ENCODE measurements at places on chromosomes 16 and 17. TPM values are rescaled to one million over a fixed set of nuclear protein-coding genes. Genes with fewer than 3 reads are reported as not detected.

The EIF3CL gene
- 30.8 TPM for polyA plus RNA-seq

- peak within 1 kb of the TSS; percentile 94 for H3K4me3 ChIP-seq
- H3K27ac ChIP-seq, result peak within 1 kb of the TSS; percentile 64
- H3K27me3 ChIP-seq, result no peaks in the 10 kb centered on the region
- H3K4me1 ChIP-seq, result peaks cover 29% of the 10 kb centered on the region
- peak; percentile 93 for DNase-seq
- no peaks in the 10 kb centered on the region for H3K36me3 ChIP-seq
Measured at GRCh38 chr17:2711608-2712299, at the start of gene CLUH. Gene CLUH (minus strand): TSS chr17:2711764. CDS start chr17:2711661, 103 bp downstream.

- peaks cover 73% of the 10 kb centered on the region for H3K4me1 ChIP-seq
- no peak for DNase-seq
- no peaks in the 10 kb centered on the region for H3K27me3 ChIP-seq
- no peak overlapping the region for H3K4me3 ChIP-seq
- no peaks in the 10 kb centered on the region for H3K36me3 ChIP-seq
Measured at GRCh38 chr16:74568961-74569631, 37.8 kb downstream of the GLG1 start.

The PRAC2 gene
- polyA plus RNA-seq, result not detected

DNA sequence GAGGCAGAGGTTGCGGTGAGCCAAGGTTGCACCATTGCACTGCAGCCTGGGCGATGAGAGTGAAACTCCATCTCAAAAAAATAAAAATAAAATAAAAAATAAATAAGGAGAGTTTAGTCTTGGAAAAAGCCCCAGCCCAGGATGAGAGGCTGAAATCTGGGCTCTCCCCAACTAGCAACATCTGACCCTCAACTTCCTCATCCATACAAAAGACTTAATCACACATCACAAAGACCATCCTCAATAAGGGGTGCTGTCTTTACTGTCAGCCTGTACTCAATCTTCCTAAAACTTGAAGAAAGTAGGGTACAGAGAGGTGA, 11.4 kb upstream of the SLC4A1 start:
- no peak for DNase-seq
- H3K36me3 ChIP-seq, result no peaks in the 10 kb centered on the region
- H3K27ac ChIP-seq, result no peak overlapping the region
- H3K4me1 ChIP-seq, result no peaks in the 10 kb centered on the region

GRCh38 chr16:2234813-2235170, 1.5 kb upstream of the DNASE1L2 start:
- peaks cover 2% of the 10 kb centered on the region for H3K36me3 ChIP-seq
- H3K4me3 ChIP-seq, result no peak overlapping the region
- no peaks in the 10 kb centered on the region for H3K27me3 ChIP-seq
- no peak for DNase-seq

DNA sequence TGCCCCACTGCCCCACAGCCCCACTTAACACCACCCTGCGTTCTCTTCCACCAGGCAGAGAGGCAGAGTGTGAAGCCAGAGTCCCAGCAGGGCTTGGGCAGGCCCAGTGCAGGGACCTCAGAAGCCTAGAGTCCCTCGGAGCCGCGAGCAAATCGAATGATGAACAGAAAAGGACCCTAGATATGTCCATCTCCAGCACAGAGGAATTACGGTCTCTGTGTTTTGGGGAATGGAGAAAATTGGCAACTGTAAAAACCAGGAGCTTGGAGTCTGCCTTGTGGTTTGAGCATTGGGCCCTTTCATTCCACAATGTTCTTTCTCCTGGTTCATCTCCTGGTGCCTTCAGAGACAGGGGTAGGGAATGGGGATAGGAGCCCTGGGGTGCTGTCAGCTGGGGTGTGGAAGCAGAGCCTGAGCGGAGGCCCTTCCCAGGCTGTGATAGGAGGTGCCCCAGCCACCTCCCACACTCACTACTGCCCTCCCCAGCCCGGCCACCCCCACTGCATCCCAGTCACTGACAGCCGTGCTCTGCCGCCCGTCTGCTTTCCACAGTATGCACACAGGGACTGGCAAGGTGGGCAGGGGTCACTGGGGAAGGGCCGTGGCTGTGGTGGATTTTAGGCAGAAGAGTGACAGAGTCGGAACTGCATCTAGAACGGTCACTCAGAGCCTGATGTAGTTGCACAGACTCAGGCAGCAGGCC, 26.7 kb downstream of the TBX4 start:
- H3K4me1 ChIP-seq, result no peaks in the 10 kb centered on the region
- H3K27ac ChIP-seq, result no peak overlapping the region
- H3K4me3 ChIP-seq, result no peak overlapping the region
- H3K27me3 ChIP-seq, result no peaks in the 10 kb centered on the region
- H3K36me3 ChIP-seq, result no peaks in the 10 kb centered on the region
- no peak for DNase-seq

GRCh38 chr16:1098266-1098991, 2.4 kb upstream of the C1QTNF8 start:
- no peaks in the 10 kb centered on the region for H3K4me1 ChIP-seq
- no peak overlapping the region for H3K4me3 ChIP-seq
- H3K36me3 ChIP-seq, result no peaks in the 10 kb centered on the region

The RAMP2 gene
- polyA plus RNA-seq, result not detected

GRCh38 chr16:76639685-76640289, 362.6 kb downstream of the CNTNAP4 start:
- no peaks in the 10 kb centered on the region for H3K27me3 ChIP-seq
- H3K4me1 ChIP-seq, result no peaks in the 10 kb centered on the region
- H3K4me3 ChIP-seq, result no peak overlapping the region
- H3K36me3 ChIP-seq, result no peaks in the 10 kb centered on the region
- no peak overlapping the region for H3K27ac ChIP-seq
- no peak for DNase-seq

The CALB2 gene
- not detected for polyA plus RNA-seq

The MAP2K3 gene
- 99.8 TPM for polyA plus RNA-seq

The RRAD gene
- not detected for polyA plus RNA-seq

- H3K36me3 ChIP-seq, result no peaks in the 10 kb centered on the region
- no peak overlapping the region for H3K4me3 ChIP-seq
- no peak for DNase-seq
- H3K27me3 ChIP-seq, result no peaks in the 10 kb centered on the region
- no peak overlapping the region for H3K27ac ChIP-seq
Measured at GRCh38 chr16:89670496-89671431, 13.1 kb downstream of the SPATA33 start.

DNA sequence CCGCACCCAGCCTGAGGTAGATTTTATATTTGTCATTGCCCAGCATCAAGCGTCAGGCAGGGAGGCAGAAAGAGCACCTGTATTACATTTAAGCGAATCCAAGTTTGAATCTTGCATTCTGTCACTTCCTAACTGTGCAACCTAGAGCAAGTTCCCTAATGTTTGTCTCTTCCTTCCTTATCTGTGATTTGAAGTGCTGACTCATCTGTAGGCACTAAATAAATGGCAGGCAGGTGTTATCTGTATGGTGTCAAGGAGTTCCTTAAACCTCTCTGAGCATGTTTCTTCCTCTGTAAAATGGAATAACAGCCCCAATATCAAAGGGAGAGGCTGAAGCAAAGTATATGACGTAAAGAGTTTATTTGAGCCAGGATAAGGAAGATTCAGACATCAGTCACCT, 24.3 kb downstream of the GP2 start:
- H3K27ac ChIP-seq, result no peak overlapping the region
- no peaks in the 10 kb centered on the region for H3K27me3 ChIP-seq
- H3K36me3 ChIP-seq, result no peaks in the 10 kb centered on the region
- H3K4me1 ChIP-seq, result no peaks in the 10 kb centered on the region
- H3K4me3 ChIP-seq, result no peak overlapping the region
- no peak for DNase-seq

GRCh38 chr17:56636265-56636664, 42.8 kb downstream of the NOG start:
- no peaks in the 10 kb centered on the region for H3K4me1 ChIP-seq
- no peak overlapping the region for H3K27ac ChIP-seq
- DNase-seq, result no peak
- no peaks in the 10 kb centered on the region for H3K27me3 ChIP-seq
- no peaks in the 10 kb centered on the region for H3K36me3 ChIP-seq

The OSGIN1 gene
- polyA plus RNA-seq, result 0.21 TPM

DNA sequence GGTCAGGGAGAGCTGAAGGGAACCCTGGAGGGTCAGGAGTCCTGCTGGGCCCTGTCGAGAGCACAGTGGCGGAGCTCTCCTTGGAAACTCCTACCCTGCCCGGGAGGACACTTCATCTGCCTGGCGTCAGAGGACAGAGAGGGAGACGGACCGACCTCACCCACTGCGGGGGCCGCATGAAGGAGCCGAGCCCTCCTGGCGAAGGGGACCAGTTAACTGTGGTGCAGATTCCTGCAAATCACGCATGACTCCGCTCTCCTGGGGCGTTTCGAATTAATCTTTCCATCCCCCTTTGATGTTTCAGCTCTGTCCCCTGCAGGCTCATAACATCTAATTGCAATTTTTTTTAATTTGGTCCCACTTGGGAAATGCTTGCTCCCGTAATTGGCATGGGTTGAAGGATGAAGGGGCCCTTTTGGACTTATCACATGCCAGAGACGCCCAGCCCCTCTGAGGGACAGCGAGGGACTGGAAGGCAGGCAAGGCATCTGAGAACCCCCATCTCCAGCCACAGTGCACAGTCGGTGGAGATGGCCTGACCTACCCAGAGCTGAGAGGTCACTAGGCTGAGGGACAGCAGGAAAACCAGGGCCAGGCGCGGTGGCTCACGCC, 26.5 kb downstream of the RPH3AL start:
- no peaks in the 10 kb centered on the region for H3K27me3 ChIP-seq
- H3K36me3 ChIP-seq, result no peaks in the 10 kb centered on the region

GRCh38 chr17:81420769-81421462, 25.7 kb downstream of the BAHCC1 start:
- no peak for DNase-seq
- H3K27me3 ChIP-seq, result no peaks in the 10 kb centered on the region
- H3K27ac ChIP-seq, result no peak overlapping the region
- H3K4me1 ChIP-seq, result no peaks in the 10 kb centered on the region

The CD300H gene
- not detected for polyA plus RNA-seq

The HP gene
- polyA plus RNA-seq, result not detected

DNA sequence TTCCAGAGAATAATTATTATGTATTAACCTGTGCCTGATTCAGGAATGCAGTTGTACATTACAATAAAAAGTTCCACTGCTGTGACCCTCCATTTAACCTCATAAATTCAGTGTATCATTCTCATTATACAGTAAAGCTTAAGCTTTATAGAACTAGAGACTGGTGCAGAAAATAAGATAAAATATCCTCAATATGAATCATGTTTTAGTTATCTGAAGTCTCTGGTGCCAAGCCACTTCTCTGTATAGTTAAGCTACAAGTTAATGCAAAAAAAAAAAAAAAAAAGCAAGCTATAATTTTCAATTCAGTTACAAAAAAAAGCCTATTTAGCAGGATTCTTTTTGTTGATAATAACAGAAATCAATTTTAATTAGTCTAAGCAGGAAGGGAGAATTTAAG, 22.4 kb upstream of the SMIM36 start:
- no peak overlapping the region for H3K27ac ChIP-seq
- no peak overlapping the region for H3K4me3 ChIP-seq
- H3K4me1 ChIP-seq, result no peaks in the 10 kb centered on the region
- H3K36me3 ChIP-seq, result no peaks in the 10 kb centered on the region

GRCh38 chr17:32822996-32823395, 53.9 kb downstream of the MYO1D start:
- DNase-seq, result no peak
- no peaks in the 10 kb centered on the region for H3K27me3 ChIP-seq
- H3K4me1 ChIP-seq, result no peaks in the 10 kb centered on the region
- H3K27ac ChIP-seq, result no peak overlapping the region
- no peaks in the 10 kb centered on the region for H3K36me3 ChIP-seq

DNA sequence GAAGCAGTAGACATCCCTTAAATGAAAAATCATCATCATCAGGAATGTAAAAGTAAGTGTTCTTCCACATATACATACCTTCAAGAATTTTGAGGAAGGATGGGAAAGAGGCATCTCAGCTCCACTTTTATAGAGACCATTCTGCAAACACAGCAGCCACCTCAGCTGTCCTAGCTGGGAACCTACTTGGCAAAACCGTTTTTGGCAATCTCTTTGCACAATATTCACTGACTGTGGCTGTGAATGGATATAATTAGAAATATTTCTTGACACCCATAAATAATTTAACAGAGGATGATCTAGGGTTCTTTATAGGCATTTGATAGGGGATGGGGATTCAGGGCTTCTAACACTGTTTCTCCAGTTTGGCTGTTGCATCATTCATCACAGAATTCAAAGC, at the start of gene MYH4:
MYH4 (minus strand) TSS at position 101 of the 400 bp plus-strand sequence. CDS start 2,814 bp downstream, outside the sequence.
- H3K4me1 ChIP-seq, result no peaks in the 10 kb centered on the region
- H3K4me3 ChIP-seq, result no peak within 1 kb of the TSS

- no peak for DNase-seq
- H3K36me3 ChIP-seq, result no peaks in the 10 kb centered on the region
- no peak overlapping the region for H3K4me3 ChIP-seq
- no peaks in the 10 kb centered on the region for H3K4me1 ChIP-seq
- no peak overlapping the region for H3K27ac ChIP-seq
- peaks cover 3% of the 10 kb centered on the region for H3K27me3 ChIP-seq
Measured at GRCh38 chr16:82070656-82071369, 35.8 kb downstream of the HSD17B2 start.

The TBX4 gene
- not detected for polyA plus RNA-seq

- no peaks in the 10 kb centered on the region for H3K27me3 ChIP-seq
- no peak for DNase-seq
- H3K4me1 ChIP-seq, result no peaks in the 10 kb centered on the region
- peaks cover 64% of the 10 kb centered on the region for H3K36me3 ChIP-seq
- no peak overlapping the region for H3K4me3 ChIP-seq
Measured at GRCh38 chr17:45093444-45094110, 32.5 kb downstream of the NMT1 start.

GRCh38 chr16:31472709-31473203, 804 bp downstream of the TGFB1I1 start:
- H3K36me3 ChIP-seq, result no peaks in the 10 kb centered on the region
- peaks cover 13% of the 10 kb centered on the region for H3K27me3 ChIP-seq
- peaks cover 8% of the 10 kb centered on the region for H3K4me1 ChIP-seq

DNA sequence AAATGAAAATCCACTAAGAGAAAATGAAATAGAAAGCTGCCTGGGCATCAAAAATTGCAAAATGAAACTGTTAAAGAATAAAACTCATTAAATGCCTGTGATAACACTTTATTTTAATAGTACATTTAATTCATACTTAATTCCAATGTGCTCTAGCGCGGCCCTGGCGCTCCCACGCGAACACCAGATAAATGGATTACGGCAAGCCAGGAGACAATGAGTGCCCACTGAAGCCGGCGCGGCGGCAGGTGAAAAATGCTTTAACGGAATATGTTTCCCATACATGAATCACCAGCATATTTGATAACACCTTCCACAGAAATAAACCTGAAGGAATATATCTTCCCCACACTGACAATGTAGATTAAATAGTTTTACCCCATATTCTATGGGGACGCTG, 245.5 kb downstream of the RBFOX3 start:
- DNase-seq, result no peak
- H3K36me3 ChIP-seq, result no peaks in the 10 kb centered on the region
- H3K4me1 ChIP-seq, result no peaks in the 10 kb centered on the region
- no peak overlapping the region for H3K27ac ChIP-seq
- no peaks in the 10 kb centered on the region for H3K27me3 ChIP-seq
- H3K4me3 ChIP-seq, result no peak overlapping the region
